Thoracic aorta (tissue), 2 donors: ENCODE measurements at places on chromosomes 1 and 21. TPM values are rescaled to one million over a fixed set of nuclear protein-coding genes. Genes with fewer than 3 reads are reported as not detected.

DNA sequence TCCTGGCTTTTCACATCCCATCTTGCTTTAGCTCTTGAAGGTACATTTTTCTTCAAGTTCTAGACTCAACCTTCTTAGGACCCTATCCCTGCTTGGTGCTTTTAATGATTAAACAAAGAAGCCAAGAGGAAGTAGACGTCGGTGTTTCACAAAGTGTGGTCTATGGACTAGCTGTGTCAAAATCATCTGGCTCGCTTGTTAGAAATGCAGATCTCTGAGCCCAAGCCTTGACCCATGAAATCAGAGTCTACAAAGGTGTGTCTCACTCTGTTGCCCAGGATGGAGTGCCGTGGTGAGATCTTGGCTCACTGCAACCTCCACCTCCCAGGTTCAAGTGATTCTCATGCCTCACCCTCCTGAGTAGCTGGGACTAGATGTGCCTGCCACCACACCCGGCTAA lies 295.5 kb upstream of the KAZN start:
- no peaks in the 10 kb centered on the region for H3K27me3 ChIP-seq
- no peaks in the 10 kb centered on the region for H3K36me3 ChIP-seq
- no peak overlapping the region for H3K27ac ChIP-seq
- H3K4me3 ChIP-seq = no peak overlapping the region
- H3K4me1 ChIP-seq = no peaks in the 10 kb centered on the region

DNA sequence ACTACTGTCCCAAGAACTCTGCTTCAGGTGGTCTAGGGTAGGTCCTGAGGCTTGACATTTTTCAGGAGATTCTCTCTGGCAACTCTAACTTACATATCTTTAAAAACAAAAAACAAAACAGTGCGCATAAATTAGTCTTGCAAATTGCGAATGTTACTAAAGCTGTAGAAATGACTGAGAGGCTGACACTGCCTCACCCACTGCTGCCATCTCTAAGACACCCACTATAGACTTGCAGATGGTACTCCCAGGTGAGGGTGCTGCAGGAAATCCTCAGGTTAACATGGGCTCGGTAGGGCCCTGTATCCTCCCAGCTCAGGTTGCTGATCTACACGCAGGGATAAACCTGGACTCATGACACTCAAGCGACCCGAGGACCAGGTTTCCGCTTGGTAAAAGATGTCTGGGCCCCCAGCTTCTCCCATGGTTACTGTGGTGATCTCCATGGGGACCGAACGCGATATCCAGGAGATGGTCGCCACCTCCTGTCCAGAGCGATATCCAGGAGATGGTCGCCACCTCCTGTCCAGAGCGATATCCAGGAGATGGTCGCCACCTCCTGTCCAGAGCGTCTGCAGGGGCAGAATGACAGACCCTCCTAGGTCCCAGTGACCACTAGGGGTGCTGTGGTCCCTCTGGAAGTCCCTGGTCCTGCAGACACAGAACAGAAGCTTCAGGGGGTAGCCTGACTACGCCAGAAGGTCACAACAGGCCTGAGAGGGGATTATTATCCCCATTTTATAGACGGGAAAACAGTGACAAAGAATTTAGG lies 16.2 kb upstream of the LY9 start:
- no peak for DNase-seq
- H3K27me3 ChIP-seq = no peaks in the 10 kb centered on the region
- H3K4me1 ChIP-seq = no peaks in the 10 kb centered on the region
- H3K4me3 ChIP-seq = no peak overlapping the region

GRCh38 chr1:247104965-247105364 lies 809 bp upstream of the ZNF669 start:
- DNase-seq = no peak
- peaks cover 8% of the 10 kb centered on the region for H3K4me1 ChIP-seq
- no peak overlapping the region for H3K27ac ChIP-seq
- peak overlapping the region; percentile 93 for H3K4me3 ChIP-seq
- H3K27me3 ChIP-seq = no peaks in the 10 kb centered on the region
- H3K36me3 ChIP-seq = peaks cover 13% of the 10 kb centered on the region

- no peak for DNase-seq
- no peak overlapping the region for H3K4me3 ChIP-seq
- H3K27ac ChIP-seq = no peak overlapping the region
These were observed 254.2 kb upstream of the RRP15 start for GRCh38 chr1:218030846-218031245.

The PITHD1 gene
- 42.9 TPM for total RNA-seq

GRCh38 chr1:219568733-219569132 lies 44.2 kb downstream of the ZC3H11B start:
- H3K27ac ChIP-seq = no peak overlapping the region
- DNase-seq = no peak
- no peaks in the 10 kb centered on the region for H3K4me1 ChIP-seq

DNA sequence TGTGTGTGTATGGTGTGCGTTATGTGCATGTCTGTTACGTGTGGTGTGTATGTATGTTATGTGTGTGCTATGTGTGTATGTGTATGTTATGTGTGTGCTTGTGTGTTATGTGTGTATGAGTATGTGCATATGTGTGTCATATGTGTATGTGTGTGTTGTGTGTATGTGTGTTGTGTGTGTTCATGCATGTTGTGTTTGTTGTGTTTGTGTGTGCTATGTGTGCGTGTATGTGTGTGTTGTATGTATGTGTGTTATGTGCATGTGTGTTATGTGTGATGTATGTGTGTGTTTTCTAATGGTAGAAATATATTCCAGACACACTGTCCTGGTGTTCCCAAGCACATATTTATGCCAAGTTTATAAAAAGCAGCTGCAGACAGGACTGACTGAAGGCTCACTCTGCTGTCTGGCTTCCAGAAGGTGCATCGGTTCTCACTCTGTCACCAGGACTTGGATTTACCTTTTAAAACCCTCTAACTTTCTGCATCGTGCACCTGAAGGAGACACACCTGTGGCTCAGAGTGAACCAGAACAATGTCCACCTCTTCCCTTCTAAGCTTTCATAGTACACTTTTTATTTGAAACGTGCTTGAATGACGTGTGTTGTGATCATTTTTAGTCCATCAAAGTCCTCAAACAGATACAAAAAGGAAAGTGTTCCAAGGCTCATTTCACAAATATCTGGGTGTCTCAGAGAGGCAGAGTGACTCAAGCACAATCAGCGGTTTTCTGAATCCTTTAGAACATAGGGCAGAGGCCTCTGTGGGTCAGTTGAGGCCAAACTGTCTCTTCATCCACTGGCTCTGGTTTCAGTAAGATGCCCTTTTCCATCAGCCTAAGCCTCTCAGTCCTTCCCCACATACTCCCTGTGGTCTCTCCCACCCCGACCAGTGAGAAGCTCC lies 49.9 kb downstream of the TOMM20 start:
- H3K4me3 ChIP-seq = no peak overlapping the region
- peak overlapping the region; percentile 97 for H3K27ac ChIP-seq

DNA sequence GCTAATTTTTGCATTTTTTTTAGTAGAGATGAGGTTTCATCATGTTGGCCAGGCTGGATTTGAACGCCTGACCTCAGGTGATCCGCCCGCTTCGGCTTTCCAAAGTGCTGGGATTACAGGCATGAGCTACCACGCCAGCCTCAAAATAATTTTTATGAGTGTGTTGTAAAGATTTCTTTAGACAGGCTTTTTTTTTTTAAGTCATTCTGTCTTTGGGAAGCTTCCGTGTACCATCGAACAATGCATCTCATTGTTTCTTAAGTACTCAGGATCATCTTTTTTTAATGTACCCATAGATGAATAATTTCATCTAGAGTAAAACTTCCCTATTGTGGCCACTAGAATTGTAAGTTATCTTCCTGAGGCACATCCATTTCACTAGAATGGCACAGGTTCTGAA lies 19.6 kb upstream of the SDC3 start:
- H3K36me3 ChIP-seq = no peaks in the 10 kb centered on the region
- no peak overlapping the region for H3K27ac ChIP-seq
- no peaks in the 10 kb centered on the region for H3K4me1 ChIP-seq
- H3K4me3 ChIP-seq = no peak overlapping the region

The CADM3 gene
- 8.7 TPM for total RNA-seq

GRCh38 chr1:59845091-59845490 lies 30.3 kb downstream of the HOOK1 start:
- H3K4me3 ChIP-seq = no peak overlapping the region
- H3K27me3 ChIP-seq = no peaks in the 10 kb centered on the region
- no peak overlapping the region for H3K27ac ChIP-seq
- DNase-seq = no peak

The CEP350 gene
- total RNA-seq = 73.8 TPM

The OR2T2 gene
- total RNA-seq = not detected

GRCh38 chr1:164716992-164717703 lies 158.2 kb downstream of the PBX1 start:
- H3K4me1 ChIP-seq = peaks cover 21% of the 10 kb centered on the region
- H3K36me3 ChIP-seq = no peaks in the 10 kb centered on the region
- no peak for DNase-seq
- H3K4me3 ChIP-seq = no peak overlapping the region

DNA sequence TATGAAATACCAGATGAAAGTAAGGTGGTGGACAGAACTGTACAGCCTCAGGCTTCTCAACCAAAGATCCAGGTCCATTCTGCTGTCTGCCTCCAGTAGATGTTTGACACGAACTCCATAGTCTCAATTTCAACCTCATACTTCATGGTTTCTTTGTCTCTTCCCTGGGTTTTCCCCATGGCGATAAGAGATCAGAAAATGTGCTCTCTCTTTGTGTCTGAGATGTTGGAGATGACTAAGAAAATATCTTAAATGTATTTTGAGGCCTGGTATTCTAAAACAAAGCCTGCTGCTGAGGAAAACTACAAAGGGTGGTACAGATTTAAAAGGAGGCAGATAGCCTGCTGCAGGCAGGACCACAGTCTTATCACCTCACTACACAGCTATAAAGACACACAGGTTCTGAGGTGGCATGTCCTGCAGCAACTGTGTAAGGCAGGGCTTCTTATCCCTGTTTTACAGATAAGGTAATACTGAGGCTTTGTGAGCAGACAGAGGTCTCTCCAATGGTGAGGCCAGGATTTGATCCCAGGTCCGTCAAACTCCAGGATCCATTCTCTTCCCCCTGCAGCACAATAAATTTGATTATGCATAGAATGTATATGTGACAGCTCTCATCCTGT lies 40.0 kb upstream of the CACNA1E start:
- no peaks in the 10 kb centered on the region for H3K27me3 ChIP-seq
- DNase-seq = no peak
- H3K36me3 ChIP-seq = no peaks in the 10 kb centered on the region
- no peak overlapping the region for H3K4me3 ChIP-seq

GRCh38 chr1:205286335-205286950 lies 35.1 kb downstream of the NUAK2 start:
- H3K27me3 ChIP-seq = no peaks in the 10 kb centered on the region
- H3K4me1 ChIP-seq = peaks cover 2% of the 10 kb centered on the region
- no peak overlapping the region for H3K4me3 ChIP-seq
- no peak for DNase-seq

- H3K27ac ChIP-seq = no peak overlapping the region
- no peaks in the 10 kb centered on the region for H3K36me3 ChIP-seq
- peak overlapping the region; percentile 99 for H3K4me3 ChIP-seq
- peaks cover 7% of the 10 kb centered on the region for H3K4me1 ChIP-seq
- no peak for DNase-seq
These were observed 1.6 kb upstream of the NPHP4 start for GRCh38 chr1:5993556-5994491.

The MROH9 gene
- total RNA-seq = not detected

DNA sequence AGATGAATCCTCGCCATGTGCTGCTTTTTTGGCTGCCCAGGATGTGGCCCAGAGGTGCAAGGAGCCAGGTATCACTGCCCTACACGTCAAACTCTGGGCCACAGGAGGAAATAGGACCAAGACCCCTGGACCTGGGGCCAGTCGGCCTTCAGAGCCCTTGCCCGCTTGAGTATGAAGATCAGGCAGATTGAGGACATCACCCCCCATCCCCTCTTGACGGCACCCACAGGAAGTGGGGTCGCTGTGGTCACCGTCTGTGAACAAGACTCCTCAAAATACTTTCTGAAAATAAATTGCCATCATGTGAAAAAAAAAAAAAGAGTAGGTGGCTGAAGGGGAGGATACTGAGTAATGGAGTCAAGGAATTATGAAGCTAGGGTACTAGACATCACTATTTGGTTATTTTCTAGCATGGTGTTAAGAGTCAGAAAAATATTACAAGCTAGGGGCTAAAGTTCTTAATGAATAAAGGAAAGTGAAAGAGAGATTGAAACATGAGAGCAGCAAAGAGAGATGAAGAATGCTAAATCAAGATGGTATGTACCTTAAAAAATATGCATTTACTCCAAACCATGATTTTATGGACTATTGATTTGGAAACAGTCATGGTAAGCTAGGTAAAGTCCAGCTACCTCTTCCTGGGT lies 84.9 kb downstream of the CLEC20A start:
- no peak overlapping the region for H3K27ac ChIP-seq
- H3K36me3 ChIP-seq = no peaks in the 10 kb centered on the region
- no peak for DNase-seq
- no peak overlapping the region for H3K4me3 ChIP-seq
- no peaks in the 10 kb centered on the region for H3K4me1 ChIP-seq

- no peaks in the 10 kb centered on the region for H3K27me3 ChIP-seq
- H3K27ac ChIP-seq = no peak overlapping the region
- no peak overlapping the region for H3K4me3 ChIP-seq
- H3K4me1 ChIP-seq = peaks cover 6% of the 10 kb centered on the region
- no peak for DNase-seq
- H3K36me3 ChIP-seq = no peaks in the 10 kb centered on the region
These were observed 13.7 kb upstream of the SLC44A3 start for GRCh38 chr1:94806441-94806871.

DNA sequence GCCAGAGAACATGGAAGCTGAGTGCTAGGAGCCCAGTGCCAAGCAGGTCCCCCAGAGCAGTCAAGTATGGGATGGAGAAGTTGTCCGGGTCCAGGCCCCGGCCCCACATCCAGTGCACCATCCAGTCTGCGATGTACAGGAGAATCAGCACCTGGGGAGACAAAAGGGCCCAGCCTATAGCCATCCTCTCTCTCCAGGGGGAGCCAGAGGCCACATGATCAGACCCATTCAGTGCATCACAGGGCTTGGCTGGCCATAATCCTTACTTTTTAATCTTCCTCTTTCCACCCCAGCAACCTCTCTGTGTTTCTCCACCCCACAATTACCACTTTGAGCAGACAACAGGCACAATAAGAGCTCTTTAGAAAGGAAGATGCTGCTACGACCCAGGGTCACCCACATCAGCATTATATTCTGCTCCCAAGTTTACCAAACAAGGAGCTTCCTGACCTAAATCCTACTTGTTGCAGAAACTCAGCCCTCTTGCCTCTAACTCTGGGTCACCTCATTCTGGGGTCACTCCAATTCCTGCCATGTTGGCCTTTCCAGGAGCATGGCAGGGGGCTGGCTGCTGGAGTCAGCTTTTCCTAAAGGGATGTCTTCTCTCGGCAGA lies 16.4 kb upstream of the RAB29 start:
- no peaks in the 10 kb centered on the region for H3K27me3 ChIP-seq
- H3K27ac ChIP-seq = no peak overlapping the region
- DNase-seq = no peak
- H3K4me3 ChIP-seq = no peak overlapping the region
- no peaks in the 10 kb centered on the region for H3K4me1 ChIP-seq

DNA sequence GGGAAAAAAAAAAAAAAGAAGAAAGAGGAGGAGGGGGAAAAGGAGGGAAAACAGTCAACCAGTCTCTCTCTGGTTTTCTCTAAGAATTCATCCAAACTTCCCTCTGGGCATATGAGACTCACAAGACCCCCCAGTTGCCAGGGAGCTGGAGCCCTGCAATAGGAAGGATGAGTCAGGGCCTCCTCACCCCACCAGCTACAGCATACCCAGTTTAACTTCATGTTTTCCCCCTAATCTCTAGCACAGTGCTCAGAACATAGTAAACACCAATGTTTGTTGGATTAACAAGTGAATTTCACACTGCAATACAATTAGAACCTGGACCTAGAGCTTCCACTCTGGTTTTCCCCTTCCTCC lies 7.8 kb downstream of the F11R start:
- peak overlapping the region; percentile 59 for H3K27ac ChIP-seq
- H3K4me1 ChIP-seq = no peaks in the 10 kb centered on the region
- peak overlapping the region; percentile 28 for H3K4me3 ChIP-seq
- no peaks in the 10 kb centered on the region for H3K27me3 ChIP-seq

The PPIH gene
- 12.0 TPM for total RNA-seq
